Posterior cingulate gyrus (tissue), 11 donors: ENCODE measurements at places on chromosomes 3 and 15.

DNA sequence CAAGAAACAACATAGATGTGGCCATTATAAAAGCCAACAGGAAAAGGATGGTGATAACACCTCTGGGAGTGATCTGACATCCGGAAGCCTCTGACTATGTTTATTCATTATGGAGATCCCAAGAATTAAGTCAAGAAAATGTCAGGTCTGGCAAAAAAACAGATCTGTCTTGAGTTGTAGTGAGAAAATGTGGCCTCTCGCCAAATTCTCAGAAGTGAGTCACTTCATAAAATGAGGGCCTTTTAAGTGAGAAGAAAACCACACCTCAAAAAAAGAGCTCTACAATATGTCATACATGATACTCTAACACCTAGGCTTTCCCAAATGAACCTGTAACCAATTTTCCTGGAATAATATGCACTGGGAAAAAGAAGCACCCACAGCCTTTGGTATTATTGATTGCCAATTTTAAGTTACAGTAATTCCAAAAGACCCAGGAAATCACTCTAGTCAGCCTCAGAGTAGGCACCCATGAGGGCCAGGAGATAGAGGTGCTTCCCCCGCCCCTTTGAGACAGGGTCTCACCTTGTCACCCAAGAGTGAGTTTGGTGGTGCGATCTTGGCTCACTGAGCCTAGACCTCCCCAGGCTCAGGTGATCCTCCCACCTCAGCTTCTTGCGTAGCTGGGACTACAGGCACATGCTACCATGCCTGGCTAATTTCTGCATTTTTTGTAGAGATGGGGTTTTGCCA is 38.0 kb downstream of the CCR3 start:
- no peak for DNase-seq

DNA sequence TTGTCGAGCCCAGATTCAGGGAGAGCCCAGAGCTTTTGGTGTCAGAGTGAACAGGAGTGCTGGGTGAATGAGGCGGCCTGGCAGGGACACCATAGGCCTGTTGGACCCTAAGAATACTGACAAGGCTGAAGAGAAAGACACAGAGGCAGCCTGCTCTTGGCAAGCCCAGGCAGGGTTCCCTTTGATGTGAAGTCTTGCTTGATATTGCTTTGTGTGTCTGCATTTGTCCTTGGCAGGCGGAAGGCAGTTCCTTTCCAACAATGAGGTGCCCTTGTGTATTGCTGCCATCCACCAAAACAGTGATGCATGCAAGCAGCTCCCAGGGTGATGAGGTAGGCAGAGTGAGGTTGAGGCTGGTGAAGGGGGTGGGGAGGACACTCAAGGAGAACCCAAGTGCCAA is 152.7 kb upstream of the TSC22D2 start:
- peak; percentile 65 for DNase-seq

DNA sequence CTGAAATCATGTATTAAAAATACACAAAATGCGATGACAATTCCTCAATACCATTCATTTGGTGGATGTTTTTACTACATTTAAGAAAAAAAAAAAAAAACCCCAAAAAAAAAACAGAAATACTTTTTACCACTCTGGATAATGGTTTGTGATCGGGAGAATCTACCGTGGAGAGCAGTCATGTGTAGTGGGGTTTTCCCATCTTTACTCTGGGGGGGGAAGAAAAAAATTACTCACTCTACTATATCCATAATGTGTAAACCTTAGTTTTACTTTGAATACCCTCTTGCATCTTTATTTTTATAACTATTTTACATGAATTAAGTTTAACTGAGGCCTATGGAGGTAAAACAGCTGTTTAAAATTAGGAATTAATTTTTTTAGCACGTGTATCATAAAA is 83.3 kb downstream of the ANKRD28 start:
- no peak for DNase-seq

GRCh38 chr3:80993241-80993945 is 768.1 kb downstream of the GBE1 start:
- no peak for DNase-seq

DNA sequence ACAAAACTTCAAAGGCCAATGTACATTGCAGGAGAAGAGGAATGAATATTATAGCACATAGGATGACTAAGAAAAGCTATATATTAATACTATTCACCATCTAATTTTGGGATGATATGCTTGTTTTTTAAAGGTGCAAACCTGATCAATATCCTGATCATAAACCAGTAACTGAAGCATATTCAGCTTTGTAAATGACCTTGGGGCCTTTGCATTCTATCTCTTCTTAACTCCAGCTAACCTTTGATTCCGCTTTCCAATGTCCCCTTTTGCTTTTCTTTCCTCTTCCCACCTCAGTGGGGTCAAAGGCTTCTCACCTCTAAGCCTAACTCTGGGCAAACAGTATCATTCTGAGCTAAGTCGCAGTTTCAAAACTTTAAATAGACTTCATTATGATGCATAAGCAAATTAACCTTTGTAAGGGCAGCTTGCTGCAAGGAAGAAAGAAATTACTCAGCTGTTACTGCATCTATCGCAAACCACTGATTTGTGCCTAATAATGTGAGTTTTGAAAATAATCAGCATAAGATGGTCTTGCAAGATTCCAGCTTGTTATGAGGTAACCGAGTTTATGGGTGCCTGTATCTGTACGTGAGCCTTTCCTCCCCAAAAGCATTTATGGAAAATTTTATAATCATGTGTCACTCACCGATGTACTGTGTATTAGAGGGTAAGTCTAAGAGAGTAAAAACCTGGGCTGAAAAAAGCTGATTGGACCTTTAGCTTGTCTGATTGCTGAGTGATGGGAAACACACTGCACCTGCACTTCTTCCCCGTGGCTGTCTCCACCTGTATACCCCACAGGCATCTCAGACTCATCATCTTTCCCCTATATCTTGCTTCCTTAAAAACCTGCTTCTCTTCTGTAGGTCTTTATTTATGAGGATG is 116.8 kb downstream of the TPRG1 start:
- no peak for DNase-seq

- no peak for DNase-seq
These were observed 12.6 kb downstream of the CD86 start for GRCh38 chr3:122067588-122068240.

DNA sequence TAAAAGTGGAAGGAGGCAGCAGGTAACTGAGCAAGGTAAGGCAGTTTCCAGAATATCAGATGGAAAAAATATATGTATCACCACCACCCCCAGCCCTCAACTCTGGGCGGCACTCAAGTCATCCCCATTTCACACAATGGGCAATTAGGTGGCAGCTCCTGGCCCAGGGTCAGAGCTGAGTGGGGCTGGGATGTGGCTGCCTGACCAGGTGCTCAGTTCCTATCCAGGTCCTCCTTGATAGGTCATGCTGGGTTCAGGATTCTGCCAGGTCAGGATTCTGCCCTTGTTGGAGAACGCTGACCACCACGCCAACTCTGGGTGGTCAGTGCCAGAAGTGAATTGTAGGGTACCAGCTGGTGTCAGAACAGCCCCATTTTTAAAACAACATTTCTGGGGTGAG is 29.5 kb downstream of the RAB6B start:
- peak; percentile 41 for DNase-seq

- DNase-seq = no peak
These were observed 1.4 kb downstream of the CD200R1 start for GRCh38 chr3:112973325-112974177.

DNA sequence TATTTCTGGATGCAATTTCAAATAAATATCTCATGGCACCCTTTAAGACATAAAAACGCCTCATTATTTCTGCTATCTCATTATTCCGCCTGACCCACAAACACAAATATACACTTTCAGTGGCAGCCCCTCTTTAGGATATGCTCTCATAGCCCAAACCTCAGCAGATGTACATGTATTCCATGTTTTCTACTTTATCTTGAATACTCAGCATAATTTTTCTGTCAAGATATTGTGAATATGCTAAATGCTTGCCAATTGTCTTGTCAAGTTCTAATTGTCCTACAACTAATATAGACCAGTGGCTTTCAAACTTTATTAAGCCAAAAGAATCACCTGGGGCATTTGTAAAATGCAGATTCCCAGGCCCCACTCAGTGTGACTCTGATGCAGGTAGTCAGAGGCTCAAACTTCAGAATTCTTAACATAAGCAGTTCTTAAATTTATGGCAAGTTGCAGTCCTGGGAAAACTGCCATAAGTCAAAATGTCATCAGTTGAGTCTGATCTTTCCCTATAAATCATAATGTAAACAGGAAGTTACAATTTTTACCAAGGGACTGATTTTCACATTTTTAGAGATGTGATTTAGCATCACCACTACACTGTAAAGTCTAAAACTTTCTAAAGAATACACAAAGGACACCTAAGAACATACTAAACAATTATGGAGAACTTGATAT is 135.1 kb downstream of the TBL1XR1 start:
- DNase-seq = no peak

- no peak for DNase-seq
These were observed 95.3 kb downstream of the TIGIT start for GRCh38 chr3:114389156-114389555.
